ENCODE measurements at places on chromosomes 7 and 10.

DNA sequence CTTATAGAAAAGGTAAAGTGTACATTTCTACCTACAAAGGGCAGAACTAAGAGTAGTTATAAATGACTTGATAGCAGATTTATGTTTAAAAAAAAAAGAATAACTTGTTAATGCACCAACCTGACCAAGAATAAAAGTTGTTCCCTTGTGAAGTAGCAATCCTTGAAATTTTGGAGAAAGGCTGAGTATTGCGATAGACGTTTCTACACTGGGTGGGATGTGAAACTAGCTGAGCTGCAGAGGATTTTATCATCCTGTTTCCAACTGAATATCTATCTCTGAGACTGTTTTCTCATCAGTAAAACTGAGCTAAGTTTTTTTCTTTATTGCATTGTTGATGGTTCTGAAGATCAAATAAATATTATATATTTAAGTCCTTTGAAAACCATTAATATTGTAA, 14.6 kb downstream of the MDFIC start:
- DNase-seq = no peak

DNA sequence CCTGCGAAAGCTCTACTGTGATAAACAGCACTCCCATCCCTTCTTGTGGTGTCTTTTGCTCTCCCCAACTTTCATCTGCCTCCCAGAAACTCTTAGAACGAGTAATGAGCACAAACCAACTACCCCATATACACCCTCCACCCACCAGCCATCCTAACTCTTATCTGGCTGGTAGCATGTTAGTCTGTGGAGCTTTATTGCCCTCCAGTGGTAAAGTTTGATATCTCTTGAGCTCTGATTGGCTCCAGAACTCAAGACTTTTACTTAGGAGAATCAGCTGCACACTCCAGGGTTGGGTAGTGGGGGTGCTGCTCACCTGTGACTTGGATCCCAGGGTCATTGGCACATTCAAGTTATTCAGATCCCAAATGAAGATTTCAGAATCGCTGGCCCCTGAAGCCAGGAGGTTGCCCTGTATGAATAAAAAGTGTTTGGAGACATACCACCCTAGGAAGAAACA, 10.9 kb downstream of the SEC31B start:
- DNase-seq = peak; percentile 30

DNA sequence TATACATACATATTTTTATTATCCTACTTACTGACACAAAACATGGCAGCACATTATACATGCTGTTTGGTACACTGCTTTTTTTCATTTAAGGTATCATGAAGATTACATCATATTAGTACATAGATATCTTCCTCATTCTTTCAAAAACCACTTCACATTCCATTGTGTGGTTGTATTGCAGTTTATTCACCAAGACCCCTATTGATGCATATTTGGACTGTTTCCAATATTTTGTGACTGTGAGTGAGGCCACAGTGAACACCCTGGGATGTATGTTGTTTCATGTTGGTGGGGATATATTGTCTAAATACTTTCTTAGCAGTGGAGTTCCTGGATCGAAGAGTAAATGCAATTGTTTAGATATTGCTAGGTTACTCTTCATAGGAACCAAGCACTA, 39.0 kb downstream of the TFAM start:
- no peak for DNase-seq

GRCh38 chr10:130389906-130390305, 253.7 kb downstream of the GLRX3 start:
- no peak for DNase-seq

DNA sequence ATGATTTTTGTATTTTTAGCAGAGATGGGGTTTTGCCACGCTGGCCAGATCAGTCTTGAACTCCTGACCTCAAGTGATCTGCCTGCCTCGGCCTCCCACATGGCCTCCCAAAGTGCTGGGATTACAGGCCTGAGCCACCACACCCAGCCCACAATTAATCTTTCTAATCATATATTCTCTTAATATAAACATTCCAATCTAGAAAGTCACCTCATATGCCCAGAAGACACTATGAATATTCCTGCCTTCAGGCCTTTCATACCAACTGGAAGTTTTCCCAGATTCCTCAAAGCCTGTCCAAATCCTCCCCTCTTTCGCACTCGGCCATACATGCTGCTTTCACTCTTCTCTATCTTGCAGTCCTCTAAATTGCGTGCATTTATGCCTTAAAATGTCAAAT, 32.6 kb downstream of the PDZD8 start:
- DNase-seq = no peak

- no peak for DNase-seq
These were observed 67.9 kb downstream of the CELF2 start for GRCh38 chr10:11085545-11085944.

- DNase-seq = no peak
These were observed 44.5 kb downstream of the FAM53B start for GRCh38 chr10:124699471-124700292.

DNA sequence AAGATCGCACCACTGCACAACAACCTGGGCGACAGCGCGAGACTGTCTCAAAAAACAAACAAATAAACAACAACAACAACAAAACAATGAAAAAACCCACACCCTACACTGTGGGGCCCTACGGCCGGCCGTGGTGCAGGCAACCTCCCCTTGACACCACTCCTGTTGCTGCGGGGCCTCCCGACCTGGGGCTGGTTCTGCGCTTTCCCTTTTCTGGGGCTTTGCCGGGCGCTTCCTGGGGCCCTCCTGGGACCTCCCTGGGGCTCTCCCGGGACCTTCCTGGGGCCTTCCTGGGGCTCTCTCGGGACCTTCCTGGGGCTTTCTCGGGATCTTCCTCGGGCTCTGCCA, 46.6 kb downstream of the INSIG1 start:
- DNase-seq = no peak

- DNase-seq = no peak
These were observed 32.6 kb upstream of the RADIL start for GRCh38 chr7:4916113-4916512.

DNA sequence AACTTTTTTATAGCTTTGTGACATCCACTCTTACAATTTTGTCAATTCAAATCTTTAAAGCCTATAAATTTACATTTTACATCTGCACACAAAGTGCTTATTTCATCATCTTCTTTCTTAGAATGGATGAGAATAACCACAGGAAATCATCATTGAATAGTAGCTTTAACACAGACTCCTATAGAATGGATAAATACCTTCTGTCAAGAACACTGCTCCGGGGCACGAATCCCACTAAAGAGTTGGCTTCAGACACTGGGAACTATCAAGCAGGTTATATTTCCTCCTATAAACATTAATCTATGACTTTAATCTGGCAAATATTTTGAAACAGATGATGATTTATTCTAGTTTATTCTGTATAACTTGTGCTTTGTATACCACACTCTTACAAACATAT, 269.7 kb upstream of the TPK1 start:
- no peak for DNase-seq

GRCh38 chr7:131502810-131503508, 53.5 kb downstream of the PODXL start:
- no peak for DNase-seq

DNA sequence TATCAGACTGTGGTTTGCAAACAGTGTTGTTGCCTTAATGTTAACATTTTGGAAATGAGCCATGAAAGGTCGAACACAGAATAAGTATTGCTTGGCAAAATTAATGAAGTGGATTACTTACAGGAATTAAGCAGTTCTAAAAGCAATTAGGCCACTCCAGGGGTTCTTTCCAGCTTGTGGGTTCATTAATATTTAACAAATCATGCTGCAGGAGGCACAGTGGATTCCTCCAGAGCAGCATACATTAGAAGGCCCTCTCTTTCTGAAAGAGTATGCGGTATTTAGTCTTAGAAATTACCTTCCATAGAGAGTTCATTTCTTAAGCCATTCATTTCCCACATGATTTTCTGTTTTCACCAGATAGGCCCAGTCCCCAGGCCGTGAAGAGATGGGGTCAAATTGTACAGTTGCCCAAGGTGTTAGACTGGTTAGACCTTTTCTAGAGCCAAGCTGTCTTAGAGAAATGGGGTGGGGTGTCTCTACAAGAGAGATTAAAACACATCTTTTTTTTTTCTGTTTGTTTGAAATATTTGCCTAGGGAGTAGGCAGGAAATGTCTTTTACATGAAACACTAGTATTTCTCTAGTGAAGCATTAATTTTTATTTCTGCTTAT, 40.0 kb upstream of the AGR3 start:
- DNase-seq = no peak

- no peak for DNase-seq
These were observed 68.7 kb downstream of the LRRC17 start for GRCh38 chr7:102981451-102981850.

DNA sequence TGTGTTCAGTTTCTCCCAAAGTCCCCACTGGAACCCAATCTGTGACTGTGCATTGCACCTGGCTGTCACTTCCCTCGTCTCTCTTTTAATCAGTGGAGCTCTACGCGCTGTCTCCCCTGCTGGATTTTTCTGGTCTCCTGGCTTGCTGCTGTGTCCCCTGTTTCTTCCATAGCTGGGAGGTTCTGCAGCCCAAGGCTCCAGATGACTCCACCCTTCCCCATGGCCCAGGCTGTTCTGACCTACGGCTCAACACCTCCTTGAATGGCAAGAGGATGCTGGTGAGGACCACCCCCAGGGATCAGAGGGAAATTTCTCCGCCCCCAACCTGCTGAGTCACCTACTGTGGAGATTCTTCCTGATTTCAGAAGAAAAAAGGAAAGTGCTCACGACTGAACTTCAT, 961.4 kb upstream of the ZNF722 start:
- no peak for DNase-seq

DNA sequence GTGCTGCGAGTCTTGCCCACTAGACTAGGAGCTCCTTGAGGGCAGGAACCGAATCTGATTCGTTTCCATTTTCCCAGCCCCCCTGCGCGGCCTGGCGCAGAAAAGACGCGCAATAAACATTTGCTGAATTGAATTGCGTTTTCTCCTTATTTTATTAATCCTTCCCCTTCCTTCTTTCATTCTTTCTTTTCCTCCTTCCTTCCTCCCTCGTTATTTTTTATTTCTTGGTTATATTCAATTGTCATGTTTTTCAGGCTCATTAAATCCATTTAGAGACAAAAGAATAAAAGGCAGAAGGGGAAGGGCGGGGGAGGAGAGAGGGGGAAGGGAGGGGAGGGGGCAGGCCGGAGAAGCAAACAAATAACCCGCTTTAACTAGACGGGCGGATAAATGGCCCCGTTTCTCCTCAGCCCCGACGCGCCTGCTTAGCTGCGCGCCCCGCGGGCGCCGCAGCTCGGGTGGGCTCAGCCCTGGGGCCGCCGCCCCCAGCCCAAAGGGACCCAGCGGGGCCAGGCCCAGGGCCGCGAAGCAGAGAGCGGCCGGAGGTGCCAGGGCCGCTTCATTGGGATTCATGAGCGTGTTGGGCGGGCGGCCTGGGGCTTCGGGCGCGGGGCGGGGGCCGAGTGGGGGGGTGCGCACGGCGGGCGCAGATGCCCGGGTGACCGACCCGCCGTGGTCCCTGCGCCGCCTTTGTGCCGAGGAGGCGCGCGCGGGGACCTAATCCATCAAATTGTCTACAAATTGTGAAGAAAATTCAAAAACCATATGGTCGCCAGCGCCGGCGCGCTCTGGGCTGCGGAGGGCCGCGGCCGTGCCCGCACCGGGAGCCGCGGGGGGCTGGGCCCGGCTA, 5.0 kb downstream of the LBX1 start:
- DNase-seq = no peak

DNA sequence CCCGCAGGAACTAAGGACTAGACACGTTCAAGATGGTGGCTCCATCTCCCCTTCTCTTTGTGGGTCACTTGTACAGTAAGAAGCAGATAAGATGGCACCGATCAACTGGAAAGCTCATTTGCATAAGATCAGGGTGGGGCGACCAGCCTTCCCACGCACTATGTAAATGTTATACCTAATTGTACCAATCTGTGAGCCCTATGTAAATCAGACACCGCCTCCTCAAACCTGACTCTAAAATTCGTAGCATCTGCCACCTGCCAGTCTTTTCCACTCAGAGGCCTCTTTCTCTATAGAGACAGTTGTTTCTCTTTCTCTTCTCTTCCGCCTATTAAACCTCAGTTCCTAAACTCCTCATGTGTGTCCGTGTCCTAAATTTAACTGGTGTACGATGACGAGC, 324.5 kb downstream of the PHF14 start:
- no peak for DNase-seq

DNA sequence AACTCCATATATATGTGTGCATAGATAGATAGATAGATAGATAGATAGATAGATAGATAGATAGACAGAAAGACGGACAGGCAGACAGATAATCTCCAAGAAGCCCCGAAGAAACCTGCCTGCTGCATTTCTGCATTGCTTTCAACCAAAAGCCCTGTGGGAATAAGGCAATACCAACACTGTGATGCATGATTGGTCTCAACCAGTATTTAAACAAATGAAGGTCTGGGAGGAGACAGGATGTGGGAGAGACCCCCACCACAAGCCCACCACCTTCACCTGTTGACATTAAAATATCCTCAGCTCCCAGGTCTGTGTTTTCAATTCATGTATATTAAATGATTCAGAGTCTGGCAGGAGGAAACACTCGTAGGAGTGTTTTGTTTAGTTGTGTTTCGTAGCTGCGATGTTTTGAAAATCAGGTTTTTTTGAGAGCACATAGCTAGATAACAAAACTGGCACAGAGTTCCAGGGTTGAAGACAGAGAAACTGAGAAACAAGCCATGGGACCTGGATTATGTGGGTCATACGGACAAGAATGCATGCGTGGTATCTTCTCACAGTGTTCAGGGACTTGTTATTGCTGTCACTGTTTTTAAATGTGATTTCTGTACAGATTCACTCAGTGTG, 200.7 kb upstream of the AHR start:
- no peak for DNase-seq

DNA sequence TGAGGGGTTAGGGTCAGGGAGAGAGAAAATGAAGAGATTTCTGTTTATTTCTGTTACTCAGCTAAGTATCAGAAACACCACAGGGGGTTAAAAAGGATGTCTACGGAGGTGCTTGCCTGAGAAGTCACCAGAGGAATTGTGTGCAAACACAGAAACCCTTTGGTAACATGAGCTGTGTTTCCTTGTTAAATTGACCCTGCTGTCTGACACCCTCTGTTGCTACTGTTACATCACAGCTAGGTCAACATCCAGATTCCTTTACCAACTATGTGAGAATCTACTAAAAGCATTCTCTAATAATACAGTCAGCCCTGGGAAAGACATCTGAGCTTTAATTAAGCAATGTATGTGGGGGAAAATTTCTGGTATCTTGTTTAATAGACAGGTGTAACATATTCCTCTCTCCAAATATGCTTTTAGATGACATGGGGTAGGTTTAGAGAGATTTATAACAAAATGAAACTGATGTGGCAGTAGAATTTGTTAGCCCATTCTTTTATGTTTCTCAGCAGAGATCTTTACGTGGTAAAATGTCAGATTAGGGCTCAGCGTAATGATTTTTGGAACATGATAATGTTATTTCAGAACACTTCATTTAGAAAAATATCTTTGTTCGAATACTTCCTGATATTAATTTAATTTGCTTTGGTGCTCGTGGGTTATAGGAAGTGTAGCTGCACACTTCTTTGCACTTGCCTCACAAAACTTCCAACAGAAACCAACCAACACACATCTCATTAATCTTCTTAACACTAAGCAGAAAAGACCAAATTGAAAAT, 168.0 kb upstream of the AHR start:
- no peak for DNase-seq

DNA sequence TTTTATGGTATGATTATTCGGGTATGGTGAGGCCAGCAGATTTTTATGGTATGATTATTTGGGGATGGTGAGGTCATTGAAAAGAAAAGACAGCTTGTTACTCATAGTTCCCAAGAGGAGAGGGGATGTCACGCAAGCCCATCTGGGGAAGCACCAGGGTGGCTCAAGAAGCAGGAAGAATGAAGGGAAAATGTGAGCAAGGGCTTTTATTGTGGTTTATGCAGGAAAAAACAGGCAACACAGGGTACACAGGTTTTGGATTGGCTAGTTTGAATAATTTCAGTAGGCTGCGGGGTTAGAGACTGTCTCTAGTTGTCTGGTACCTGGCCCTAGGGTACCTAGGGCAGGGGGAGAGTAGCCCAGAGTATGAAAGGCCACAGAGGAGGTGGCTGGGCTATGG, 26.8 kb upstream of the DGKI start:
- no peak for DNase-seq
